ENCODE measurements at places on chromosomes 1 and 21.
A peak's percentile ranks its signal among the peaks of the same experiment; 100 is the strongest.

DNA sequence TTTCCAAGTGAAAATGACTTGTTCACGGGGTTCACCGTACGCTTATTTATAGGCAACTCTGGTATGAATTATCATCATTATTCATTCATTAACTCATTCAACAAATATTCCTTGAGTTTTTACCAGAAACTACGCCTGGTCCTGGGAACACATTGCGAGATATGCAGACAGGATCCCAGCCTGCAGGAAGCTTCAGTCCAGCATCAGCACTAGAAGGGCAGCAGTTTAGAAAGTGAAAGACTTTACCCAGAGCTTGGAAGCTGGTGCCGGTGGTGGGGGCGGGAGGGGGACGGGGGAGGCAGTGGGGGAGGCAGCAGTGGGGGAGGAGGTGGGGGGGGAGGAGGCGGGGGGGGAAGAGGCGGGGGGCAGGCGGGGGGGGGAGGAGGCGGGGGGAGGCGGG, 55.9 kb downstream of the SETD4 start:
- no peak for DNase-seq

GRCh38 chr1:3327936-3328590, 126.4 kb upstream of the ARHGEF16 start:
- no peak for DNase-seq

DNA sequence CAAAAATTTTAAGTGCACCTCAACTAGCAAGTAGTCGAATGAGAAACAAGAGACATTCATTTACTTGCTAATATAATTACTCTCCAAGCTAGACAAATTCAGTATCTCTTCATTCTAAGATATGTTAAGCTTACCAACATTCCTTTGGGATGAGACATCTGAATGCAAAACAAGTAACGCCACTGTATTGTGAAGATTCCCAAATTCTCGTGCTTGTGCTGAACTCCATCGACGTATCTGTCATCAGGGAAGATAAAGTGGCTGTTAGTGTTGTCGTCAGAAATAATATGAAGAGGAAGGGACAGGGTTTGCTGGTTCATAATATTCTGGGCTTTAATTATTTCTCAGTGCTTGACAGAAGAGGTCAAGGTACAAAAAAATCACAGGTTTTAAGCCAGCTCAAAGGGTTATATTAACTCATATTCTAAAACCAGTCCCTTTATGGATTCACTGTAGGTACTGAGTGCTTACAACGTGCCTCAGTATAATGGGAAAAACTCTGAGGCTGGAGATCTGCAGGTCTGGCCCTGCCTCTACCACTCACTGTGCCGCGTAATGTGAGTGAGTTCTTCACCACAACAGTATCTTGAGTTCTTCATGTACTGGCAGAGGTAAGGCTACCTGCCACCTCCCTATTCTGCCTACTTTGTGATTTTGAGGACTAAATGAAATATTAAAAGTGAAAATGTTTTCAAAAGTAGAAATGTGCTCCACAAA, 42.0 kb downstream of the PCSK9 start:
- DNase-seq, result no peak

DNA sequence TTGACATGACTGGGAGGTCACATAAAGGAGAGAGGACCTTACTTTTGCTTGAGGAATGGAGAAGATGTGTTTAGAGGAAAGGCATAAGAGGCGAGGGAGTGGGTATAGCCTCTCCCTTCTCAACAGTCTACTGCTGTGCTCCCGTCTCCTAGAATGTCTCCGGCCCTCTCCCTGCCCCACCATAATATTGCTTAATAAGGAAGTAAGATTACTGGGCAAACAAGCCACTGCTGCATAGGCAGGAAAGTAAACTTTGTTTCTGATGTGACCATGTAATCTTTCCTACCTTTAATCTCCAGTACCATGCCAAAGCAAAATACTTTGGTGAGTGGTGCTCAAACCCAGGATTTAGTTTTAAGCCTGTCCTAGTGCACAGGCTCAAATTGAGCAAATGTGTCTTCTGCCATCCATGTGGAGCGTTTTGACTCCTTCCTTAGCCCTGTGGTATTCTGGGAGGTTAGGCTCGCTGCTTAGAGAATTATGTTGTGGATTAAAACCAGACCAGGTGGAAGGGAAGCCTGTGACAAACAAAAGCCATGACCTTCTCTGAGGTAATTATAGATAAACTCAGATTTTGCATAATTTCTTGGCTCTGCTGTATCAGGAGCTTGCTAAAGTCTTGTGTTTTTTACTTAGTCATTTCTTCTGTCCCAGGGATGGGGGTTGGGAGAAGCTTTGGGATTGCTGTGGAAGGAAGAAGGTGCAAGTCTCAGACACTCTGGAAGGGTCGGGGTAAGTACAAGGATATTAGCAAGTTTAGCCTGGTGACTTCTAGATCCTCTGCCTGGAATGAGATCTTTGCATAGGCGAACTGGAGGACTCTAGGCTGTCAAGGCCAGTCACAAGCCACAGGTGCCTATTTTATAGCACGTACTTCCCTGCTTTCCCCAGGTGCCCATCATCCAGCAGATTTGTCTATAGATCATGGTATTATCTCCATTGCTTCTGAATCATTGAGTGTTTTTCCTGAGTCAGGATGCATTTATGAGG, 34.5 kb upstream of the DIPK1A start:
- DNase-seq, result peak; percentile 1

DNA sequence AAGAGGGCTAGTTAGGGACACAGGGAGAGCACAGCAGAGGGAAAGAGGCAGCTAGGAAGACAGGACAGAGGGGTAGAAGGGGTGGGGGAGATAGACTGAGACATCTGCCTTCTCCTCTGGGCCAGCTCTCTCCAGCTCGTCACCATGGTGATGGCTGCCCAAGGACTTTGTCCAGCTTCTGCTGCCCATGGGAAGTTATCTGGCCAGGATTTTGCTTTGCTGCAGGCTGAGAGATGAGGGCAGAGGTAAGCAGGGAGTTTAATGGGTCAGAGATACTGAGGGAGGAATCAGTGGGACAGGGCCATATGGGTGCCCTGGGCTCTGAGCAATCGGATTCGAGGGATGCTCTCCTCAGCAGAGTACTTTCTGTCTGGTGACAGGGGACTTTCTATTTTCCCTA, 34.5 kb upstream of the GPR37L1 start:
- peak; percentile 52 for DNase-seq

- no peak for DNase-seq
Observed at GRCh38 chr1:17287130-17287776, 20.7 kb upstream of the PADI4 start.

DNA sequence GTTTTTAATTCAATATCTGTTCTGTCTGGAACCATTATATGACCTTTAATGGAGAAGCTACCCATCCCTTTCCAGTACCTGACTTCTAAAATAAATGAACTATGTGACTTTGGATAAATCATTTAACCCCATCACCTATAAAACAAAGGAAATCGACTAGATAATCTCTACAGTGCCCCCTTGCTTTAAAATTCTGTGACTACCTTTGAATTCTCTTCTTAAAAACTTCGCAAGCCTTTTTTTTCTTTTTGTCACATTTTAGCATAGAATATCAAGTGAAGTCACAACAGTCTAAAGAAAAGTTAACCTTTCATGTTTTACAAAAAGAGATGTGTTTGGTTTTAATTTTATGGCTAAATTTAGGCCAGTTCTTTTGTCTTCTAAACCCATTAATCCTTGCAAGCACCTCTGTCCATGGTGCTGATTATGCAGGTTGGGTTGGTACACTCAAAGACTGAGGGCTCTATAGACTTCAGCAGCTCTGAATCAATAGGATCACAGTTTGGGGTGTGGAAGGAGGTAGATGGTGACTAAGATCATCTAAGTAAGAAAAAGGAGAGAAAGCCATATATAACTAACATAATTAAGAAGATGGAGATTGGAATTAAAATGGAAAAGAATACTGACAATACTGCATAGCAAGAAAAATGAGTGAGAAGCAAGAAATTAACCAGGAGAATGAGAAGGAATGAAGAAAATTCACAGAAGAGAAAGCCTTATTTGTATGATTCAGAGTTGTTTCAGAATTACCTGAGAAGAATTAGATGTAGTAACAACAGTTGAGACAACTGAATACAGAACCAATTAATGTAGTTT, 59.2 kb downstream of the TBX15 start:
- no peak for DNase-seq

DNA sequence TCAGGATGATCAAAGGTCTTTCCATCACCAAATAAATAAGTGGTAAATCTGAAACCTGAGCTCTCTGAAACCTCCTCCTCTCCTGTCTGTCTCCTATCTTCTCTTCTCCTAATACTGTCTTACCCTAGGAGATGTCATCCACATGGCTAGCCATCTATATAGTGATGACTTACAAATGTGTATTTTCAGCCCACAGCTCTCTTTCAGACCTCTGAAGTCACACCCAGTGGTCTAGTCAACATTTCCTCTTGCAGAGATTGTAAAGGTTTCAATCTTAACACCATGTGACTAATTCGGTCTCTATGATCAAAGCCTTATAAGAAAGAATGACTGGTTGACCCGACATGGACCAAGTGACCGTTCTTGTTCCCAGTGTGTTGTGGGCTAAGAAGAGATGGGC, 63.1 kb upstream of the DPT start:
- DNase-seq, result no peak

- DNase-seq, result no peak
Observed at GRCh38 chr1:59564192-59564891, 250.4 kb upstream of the HOOK1 start.

GRCh38 chr1:169309178-169310166, 58.1 kb downstream of the NME7 start:
- DNase-seq, result peak; percentile 73

DNA sequence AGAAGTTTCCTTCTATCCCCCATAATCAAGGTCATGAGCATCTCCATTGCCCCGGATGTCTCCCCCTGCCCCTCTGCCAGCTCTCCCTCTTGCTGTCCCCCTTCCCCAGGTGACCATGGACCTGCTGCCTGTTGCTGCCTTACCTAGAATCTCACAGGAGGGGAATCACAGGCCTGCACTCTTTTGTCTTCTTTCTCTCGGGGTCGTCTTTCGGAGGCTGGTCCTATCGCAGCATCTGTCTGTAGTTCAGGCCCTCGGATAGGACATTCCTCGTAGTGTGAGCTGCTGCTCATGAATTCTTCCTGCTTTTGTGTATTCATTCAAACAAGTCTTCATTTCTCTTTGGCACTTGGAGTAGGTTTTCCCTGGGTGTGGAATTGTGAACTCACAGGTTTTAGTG, 39.9 kb upstream of the ACTRT2 start:
- no peak for DNase-seq

DNA sequence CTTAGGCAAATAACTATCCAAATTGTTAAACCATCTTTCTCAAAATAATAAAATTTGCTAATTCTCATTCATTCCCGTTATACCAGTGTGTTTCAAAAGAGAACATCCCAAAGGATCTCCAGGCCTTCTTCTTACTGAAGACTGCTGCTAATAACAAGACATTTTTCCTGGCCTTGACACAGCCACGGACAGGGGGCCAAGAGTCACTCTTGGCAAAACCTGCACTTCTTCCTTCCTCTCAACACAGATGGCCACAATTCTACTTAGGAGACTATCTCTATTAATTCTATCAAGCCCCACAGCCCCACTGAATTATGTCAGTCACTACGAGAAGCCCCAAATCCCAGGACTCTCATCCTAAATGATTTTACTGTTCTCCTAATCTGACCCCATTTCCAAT, 86.0 kb downstream of the EVI5 start:
- DNase-seq, result no peak

DNA sequence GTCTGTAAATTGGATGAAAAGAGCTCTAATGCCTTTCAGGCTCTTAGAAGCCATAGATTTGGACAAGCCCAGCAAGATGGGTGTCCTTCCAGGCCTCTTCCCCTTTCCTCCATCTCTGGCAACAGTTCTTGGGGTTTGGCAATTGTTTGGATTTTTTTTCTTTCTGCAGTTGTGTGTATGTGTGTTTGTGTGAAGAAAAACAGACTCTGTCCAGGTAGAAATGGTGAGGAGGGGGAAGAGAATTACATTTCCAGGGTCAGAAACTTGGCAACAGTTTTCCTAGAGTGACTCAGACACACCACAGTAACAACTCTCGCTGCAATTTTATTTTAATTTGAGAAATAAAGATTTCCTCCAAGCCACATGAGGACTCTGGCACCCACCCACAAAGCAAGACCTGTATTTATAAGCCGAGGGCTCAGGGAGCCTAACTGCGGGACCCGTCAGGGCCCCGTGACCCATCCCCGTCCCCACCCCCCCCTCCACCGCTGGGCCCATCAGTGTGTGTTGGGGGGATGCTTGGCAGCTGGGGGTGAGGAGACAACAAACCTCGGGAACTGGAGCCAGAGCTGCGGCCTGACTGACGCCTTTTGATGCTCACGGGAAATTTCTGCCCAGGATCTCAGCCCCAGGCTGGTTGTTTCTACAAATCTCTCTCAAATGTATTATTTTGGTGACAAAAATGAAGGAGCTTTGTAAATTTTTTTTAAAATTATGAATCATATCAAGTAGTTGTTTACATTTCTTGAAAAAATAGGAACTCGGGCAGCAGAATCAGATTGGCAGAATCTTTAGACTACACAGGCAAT, 4.4 kb downstream of the TMEM200B start:
- no peak for DNase-seq

DNA sequence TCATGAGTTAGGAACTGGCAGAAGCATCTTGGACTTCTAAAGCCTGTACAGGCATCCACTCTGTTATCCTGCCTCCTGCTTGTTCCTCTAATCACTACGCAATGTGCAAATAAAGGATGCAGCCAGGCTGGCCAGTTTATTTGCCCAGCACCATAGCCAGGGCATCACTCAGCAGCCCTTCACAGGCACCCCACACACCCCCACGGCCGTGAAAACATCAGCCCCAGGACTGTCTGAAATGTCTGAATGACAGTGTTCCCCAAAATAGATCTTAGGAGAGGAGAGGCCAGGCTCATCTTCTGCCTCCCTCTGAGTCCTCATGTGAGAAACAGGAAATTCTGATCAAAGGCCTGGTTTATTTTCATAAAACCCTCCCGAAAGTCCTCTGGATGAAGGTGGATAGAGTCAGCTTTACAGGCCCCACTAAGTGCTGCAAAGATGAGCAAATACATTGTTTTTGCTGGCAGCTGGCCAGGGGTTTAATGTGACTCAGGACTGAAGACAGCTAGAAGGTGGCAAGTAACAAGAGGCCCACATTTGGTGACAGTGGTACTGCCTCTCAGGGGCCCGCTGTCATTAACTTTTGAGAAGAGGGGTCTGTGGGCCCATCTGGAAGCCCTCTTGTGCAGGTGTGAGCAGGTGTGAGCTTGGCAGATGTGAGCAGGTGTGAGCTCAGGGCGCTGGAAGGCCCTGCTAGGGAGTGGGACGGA, 32.9 kb downstream of the GRHL3 start:
- no peak for DNase-seq

DNA sequence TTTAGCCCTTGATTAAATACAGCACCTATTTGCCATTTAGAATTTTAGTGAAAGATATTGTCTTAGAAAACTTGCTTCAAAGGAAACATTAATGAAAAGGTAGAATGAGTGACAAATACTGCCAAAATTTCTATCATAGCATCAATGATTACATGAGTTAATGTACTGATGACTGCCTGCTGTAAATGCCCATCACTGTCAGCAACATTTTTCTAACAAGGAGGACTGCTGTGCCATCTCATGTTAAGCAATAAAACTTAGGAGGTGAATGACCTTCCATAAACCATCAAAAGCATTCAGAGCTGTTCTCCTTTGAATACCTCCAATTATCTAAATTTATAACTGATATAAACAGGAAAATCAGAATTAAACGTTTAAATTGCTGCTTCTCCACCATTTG, 54.3 kb downstream of the GRIK1 start:
- no peak for DNase-seq

- DNase-seq, result no peak
Observed at GRCh38 chr21:26914557-26914956, 52.3 kb downstream of the ADAMTS5 start.

Measured in NCI-H69 (cell line).